ENCODE measurements at places on chromosomes 6 and 20.
A peak's percentile ranks its signal among the peaks of the same experiment; 100 is the strongest.

DNA sequence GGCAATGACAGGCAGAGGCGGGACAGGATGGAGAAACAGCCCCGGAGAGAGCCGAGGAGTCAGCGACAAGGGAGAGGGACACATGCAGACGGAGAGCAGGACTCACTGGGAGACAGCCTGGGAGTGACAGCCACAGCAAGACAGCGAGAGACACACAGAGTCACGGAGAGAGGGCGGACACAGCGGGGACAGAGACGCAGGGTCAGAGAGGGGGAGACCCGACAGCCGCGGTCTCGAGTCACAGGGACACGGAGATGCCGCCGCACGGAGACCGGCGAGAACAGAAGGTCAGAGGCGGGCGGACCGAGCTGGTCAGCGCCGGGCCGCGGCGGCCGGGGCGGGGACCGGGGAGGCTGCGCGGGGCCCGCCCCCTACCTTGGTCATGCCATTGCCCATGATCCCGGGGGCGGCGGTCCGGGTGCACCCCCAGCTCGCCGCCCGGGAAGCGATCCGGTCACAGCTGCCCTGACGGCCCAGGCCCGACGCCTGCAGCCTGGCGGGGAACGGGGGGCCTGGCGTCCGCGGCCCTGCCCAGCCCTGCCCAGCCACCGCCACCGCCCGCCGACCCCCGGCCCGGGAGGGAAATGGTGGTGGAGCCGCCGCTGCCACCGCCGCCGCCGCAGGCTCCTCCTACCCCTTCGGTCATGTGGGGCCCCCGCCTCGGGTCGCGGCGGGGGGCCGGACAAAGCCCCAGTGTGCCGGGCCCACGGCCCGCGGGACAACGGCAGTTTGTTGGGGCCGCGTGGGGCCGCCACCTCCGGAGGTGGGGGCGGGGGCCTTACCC, at the start of the genes DUSP15 and TTLL9:
DUSP15 (minus strand) TSS at position 586 of the 784 bp plus-strand sequence; CDS start at position 396, 190 bp downstream.
TTLL9 (plus strand) TSS at position 693 of the 784 bp plus-strand sequence. CDS start 493 bp downstream, outside the sequence.
- DNase-seq = no peak

DNA sequence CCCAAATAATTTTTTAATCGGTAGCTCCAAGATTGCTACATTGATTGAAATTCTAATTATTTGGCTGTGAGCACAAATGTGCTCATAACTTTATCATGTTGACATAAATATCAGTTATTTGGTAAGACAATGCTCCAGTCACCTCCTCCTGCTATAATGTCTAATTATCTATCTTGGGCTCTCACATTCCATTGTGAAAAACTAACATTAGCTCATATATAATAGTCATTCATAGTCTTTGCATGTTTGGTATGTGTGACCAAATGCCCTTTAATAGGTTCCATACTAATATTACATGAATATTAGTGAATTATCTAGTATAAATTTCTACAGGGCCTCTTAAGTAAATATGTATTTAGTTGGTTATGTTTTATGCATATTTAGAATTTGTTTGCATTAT, 185.6 kb upstream of the MCHR2 start:
- DNase-seq = no peak

GRCh38 chr6:82904860-82905259, 160.8 kb downstream of the UBE3D start:
- DNase-seq = no peak

DNA sequence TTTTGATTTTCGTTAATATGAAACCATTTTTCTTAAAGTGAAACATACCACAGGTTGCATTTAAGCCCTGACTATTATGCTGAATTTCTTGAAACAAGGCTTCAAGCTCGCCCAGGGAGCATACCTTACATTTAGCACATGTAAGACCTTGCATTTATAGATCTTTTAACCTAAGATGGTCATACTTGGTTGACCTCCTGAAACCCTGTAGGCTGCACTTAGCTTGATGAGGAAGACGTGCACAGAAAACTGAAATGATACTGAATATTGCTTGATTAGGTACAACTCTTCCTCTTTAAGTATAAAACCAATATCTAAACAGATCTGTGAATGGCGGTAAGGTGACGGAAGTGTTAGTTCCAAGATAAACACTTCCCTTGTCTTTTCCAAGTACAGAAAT, 82.2 kb downstream of the CTNNBL1 start:
- no peak for DNase-seq

GRCh38 chr6:30820193-30820592, 64.1 kb upstream of the DDR1 start:
- DNase-seq = no peak

DNA sequence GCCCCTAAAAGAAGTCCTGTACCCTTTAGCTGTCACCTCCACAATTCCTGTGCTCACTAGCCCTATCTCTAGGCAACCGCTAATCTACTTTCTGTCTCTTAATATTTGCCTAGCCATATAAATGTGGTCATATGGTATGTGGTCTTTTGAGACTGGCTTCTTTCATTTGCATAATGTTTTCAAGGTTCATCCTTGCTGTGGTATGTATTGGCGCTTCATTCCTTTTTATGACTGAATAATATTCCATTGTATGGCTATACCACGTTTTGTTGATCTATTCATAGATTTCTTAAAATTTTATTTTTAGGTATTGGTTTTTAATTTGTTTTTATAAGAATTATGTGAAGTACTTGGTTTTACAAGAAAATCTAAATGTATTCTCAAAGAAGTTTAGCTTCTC, 70.0 kb downstream of the MAP3K4 start:
- no peak for DNase-seq

- DNase-seq = peak; percentile 64
Measured at GRCh38 chr6:30743099-30744053, 889 bp upstream of the FLOT1 start.

- no peak for DNase-seq
Measured at GRCh38 chr6:49430187-49430586, 32.9 kb downstream of the MMUT start.

- no peak for DNase-seq
Measured at GRCh38 chr20:2022163-2022562, 28.3 kb upstream of the PDYN start.

DNA sequence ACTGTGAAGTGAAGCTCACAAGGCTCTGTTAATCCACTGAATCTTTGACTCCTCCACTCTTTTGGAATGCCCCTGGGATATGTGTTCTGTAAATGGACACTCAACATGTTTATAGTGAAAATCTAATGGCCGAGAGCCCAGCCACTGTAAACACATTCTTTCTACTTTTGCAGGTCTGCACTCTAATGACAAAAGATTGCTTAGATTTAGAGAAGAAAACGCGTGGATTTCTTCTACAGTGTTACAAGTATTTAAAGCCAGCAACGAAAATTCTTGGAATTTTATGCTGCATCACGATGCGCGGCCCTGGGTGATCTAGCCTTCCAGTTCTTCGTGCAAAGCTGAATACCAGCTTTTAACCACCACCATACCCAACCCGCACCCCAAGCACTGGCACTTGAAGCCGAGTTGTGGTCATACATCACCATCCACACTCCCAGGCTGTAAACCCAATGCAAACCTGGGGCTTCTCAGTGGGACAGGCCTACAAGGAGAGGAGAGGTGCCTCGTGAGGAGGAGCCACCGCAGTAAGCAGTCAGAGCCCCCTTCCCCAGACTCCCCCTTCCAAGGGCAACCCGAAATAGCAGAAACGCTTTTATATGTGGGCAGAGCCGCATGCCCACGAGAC, 3.7 kb upstream of the FOXO3 start:
- DNase-seq = no peak

- DNase-seq = no peak
Measured at GRCh38 chr6:91681296-91681695, 1094.4 kb upstream of the MAP3K7 start.

GRCh38 chr20:32451340-32451681, 93.2 kb downstream of the ASXL1 start:
- no peak for DNase-seq

DNA sequence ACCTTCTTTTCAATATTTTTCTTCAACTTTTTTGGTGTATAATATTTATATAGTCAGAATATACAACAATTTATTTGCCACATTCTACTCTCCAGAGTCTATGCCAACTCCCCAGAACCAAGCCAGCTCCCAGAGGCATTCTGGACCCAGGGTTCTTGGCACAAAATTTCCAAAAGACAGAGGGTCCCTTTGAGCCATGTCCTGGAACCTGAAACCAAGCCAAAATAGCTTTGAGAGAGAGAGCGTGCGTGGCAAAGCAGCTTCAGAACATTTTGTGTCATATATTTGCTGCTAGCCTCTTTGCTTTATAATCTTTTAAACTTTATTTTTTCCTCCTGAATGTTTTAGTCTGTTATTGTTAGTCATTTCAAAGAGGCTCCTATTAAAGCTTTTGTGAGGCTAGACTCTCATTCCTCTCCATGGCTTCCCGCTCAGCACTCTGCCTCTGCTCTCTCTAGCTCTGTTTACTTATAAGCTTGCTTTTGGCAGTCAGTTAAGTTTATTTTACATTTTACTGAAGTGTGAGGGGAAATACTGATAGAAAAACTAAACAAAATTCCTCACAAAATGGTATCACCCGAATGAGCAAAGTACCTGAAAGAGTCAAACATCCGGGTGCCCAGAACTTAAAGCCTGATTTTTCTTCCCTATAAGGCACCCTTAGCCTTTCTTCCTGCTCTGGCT, 605.1 kb upstream of the ID4 start:
- DNase-seq = no peak

DNA sequence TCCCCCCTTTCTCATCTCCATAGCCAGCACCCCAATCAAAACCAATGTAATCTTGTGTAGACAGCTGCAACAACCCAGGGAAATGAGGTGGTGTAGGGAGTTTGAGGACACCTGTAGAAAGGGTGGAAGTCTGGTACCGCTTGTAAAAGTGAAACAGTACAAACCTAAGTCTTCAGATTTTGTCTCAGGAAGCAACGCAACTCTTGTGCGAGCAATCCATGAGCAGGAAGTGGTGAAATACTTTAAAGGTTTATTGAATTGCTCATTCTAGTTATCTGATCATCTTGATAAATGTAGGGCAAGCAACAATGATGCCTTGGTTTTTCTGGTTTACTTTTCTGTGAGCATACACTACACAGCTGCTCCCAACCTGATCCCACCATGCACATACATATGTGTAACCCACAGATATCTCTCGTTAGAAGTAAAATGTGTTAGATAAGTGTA, 71.1 kb upstream of the THEMIS start:
- peak; percentile 37 for DNase-seq

DNA sequence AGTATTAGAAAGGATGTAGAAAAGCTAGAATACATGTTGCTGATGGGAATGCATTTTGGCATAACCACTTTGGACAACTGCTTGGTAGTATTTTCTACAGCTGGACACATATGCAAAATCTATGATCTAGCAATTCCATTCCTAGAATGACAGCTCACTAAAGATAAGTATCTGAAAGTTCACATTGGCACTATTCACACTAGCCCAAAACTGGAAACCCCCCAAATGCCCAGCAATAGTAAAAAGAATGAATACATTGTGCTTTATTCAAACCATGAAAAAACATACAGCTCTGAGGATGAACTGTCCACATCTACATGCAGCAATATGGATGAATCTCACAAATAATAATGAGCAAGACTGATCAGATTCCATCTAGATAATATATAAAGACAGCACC, 79.0 kb downstream of the PPP1R3G start:
- DNase-seq = no peak

DNA sequence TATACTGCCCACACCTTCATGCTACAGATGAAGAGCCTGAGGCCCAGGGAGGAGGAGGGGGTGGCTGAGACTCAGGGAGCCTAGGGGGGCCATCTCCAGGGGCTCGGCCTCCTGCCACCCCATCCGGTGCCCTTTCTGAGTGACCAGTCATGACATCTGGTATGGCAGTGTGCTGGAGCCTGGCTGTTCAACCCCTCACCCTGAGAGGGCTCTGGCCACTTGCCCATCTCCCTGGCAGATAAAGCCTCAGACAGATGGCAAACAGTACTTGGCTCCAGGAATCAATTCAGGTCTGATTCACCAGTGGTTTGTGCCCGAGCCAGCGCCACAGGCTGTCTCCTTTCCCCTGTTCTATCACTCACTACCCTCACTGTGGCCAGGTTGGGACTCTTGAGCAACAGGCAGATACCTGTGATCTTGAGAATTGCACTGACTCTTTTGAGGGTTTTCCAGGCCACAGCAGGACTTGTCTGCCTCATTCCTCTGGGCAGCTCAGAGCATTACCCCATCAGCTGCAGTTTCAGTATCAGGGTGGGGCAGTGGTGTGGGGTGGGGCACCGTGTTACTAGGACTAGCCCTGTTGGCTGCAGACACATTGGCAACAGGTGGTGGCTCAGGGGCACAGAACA, 22.8 kb downstream of the SRSF3 start:
- no peak for DNase-seq

DNA sequence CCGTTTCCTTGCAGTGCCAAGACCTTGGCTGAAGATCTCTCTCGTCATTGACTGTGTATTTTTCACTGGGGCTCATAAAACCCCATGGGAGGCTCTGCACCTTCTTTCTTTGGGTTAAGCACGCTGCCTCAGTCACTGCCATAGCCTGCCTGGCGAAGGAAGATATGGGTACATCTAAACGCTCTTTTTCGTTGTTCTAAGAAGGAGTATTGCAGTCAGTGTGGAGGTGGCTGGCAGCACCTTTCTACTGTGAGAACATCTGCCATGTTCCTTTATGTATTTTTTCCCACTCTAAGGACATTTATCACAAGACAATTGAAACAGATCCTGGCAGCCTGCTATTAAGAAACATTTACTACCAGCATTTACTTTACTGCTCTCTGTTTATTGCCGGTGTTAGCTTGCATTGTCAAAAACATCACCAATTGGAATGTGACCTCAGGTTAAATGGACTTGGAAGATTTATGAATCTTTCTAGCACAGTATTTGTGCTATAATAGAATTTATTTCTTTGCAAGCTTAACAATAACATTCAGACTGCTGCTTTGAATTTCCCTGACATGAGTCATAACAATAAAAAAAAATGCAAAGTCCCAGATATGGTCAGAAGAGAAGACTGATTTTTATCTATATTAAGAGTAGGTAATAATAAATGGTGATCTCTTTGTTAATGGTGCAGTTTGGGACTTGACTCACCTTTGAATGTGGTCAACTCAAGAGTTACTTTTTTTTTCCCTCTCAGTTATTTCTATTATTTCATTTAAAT, 62.2 kb upstream of the CLDN20 start:
- no peak for DNase-seq

DNA sequence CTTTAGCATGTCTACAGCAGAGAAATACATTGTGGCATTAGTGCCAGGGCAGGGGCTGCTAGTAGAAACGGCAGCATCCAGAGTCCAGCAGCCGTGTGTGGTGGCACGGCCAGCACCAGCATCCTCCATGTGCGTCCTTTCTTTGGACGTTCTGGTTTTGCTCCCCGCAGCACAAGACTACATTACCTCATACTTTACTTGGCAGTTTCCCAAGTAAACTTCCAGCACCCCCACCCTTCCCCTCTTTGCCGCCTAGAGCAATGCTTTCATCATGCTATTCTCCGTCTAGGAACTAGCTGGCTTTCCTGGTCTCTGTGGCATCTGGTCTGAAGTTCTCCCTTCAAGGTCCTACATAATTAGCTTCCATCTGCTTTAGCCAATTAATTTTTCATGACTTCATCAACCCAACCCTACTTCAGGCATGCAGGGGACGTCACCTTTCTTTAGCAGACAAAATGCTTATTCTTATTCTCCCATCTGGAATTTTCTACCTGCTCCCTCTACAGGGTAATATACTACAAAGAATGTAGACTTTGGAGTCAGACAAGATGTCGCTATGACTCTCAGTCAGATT, 67.6 kb downstream of the BLOC1S5 start:
- DNase-seq = no peak

- DNase-seq = no peak
Measured at GRCh38 chr6:7156643-7157278, 49.0 kb downstream of the RREB1 start.
